ENCODE measurements at places on chromosomes 5 and 9.

GRCh38 chr5:79070350-79070667, 742 bp downstream of the BHMT2 start:
- no peak overlapping the region for H3K4me3 ChIP-seq
- H3K27me3 ChIP-seq: peaks cover 29% of the 10 kb centered on the region
- H3K27ac ChIP-seq: no peak overlapping the region
- H3K4me1 ChIP-seq: no peaks in the 10 kb centered on the region
- no peaks in the 10 kb centered on the region for H3K36me3 ChIP-seq

- no peak for DNase-seq
- no peaks in the 10 kb centered on the region for H3K4me1 ChIP-seq
- no peaks in the 10 kb centered on the region for H3K27me3 ChIP-seq
- no peaks in the 10 kb centered on the region for H3K36me3 ChIP-seq
These were observed 672.9 kb downstream of the NR2F1-AS1 start for GRCh38 chr5:92907938-92908606.

GRCh38 chr5:180592176-180592575, 877 bp upstream of the SCGB3A1 start:
- H3K4me3 ChIP-seq: no peak overlapping the region
- H3K36me3 ChIP-seq: no peaks in the 10 kb centered on the region
- no peak overlapping the region for H3K27ac ChIP-seq
- peaks cover 11% of the 10 kb centered on the region for H3K4me1 ChIP-seq
- no peak for DNase-seq
- H3K27me3 ChIP-seq: peaks cover 33% of the 10 kb centered on the region

GRCh38 chr9:121286973-121287741, 19.2 kb downstream of the GSN start:
- H3K27me3 ChIP-seq: no peaks in the 10 kb centered on the region
- no peaks in the 10 kb centered on the region for H3K36me3 ChIP-seq
- peaks cover 10% of the 10 kb centered on the region for H3K4me1 ChIP-seq
- no peak overlapping the region for H3K4me3 ChIP-seq
- no peak overlapping the region for H3K27ac ChIP-seq
